ENCODE measurements at places on chromosomes 16 and 17. TPM values are rescaled to one million over a fixed set of nuclear protein-coding genes. Genes with fewer than 3 reads are reported as not detected.

DNA sequence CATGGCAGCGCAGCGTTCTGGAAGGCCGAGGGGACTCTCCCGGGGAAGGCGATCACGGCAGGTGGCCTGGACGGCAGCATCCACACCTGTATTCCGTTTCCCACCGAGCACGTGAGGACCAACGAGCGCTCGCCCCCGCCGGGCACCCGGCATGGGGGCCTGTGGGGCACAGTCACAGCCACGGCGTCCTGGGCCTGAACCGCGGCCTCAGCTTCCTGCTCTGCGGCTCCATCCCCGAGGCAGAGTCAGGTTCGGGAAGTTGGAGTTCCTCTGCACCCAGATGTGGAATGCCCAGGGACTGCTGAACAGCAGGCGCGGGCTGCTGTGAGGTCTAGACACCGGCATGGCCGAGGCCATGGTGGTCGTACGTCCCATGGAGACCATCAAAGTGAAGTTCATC is 1713.9 kb downstream of the TP53TG3F start:
- DNase-seq = no peak

DNA sequence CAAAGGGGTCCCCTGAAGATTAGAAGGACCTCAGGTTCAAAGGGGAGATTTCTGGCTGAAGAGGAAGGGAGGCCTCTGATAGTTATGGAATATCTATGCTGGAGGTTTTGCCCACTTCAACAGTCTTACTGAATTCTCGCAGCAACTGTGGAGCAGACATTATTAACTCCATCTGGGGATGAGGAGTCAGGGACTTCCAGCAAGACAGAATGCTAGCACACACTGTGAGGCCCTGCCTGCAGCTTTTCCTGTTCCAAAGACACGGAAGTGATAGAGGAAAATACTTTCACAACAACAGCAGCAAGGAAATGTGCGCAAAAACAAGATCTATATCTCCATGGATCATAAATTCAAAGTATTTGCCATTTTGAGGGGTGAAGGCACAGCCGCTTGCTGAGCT is 72.8 kb downstream of the RPH3AL start:
- no peak for DNase-seq

DNA sequence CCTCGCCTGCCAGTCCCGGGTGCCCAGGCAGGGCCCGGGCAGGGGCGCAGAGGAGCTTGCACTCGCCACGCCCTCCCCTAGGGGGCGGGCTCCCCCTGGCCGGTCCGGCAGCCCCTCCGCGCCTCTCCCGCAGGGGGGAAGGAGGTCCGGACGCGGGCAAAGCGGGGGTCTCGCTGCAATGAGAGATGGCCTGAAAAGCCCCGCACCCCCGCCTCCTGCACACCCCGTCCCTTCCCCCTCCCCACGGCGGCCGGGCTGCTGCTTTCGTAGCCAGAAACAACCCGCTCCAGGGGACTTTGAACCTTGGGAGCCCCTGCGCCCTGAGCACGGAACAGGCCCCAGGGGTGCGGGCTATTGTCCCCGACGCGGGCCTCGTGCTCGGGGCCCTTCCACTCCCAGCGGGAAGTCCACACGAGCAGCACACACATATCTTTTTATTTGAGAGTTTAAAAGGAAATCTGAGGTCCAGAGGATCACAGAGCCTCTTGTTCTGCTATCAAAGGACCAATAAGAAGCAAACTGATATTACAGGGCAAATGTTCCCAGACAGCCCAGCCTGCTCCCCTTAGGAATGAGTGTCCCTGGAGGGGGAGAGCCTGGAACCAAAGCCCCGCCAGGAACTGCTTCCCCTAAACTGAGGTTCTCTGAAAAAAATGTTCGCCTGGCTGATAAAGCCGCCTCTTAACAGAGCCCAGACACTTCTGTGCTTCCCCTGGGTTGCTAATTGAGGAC is 5.8 kb upstream of the CBX4 start:
- DNase-seq = no peak

GRCh38 chr16:27822996-27823395 is 240.5 kb downstream of the GSG1L start:
- peak; percentile 15 for DNase-seq

DNA sequence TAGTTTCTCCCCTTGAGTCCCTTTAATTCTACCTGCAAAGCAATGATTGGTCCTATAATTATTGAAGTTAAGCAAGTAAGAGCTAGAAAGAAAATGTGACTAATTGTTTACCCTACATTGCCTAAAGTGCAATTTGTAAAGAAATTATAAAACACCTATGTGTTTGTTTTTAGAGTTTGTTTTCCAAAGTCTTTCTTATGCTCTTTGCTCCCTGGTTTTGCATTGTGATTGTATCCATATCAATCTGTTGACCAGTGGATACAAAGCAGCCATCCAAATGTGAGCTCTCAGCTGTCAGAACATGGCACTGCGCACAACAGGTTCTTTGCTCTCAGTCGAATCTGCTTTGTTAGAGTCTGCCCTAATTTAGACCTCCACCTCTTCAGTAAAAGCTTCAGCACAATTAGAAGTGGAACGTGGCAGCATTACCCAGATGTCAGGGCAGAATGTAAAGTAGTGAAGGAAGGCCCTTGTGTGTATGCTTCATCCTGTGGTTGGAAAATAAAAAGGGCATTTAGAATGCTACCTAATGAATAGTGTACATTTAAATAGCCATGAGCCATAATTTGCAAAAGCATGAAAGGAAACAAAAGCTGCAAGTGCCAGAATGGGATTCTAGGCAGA is 70.5 kb downstream of the AATF start:
- no peak for DNase-seq

- no peak for DNase-seq
Observed at GRCh38 chr17:75703591-75703990, 17.7 kb upstream of the ITGB4 start.

DNA sequence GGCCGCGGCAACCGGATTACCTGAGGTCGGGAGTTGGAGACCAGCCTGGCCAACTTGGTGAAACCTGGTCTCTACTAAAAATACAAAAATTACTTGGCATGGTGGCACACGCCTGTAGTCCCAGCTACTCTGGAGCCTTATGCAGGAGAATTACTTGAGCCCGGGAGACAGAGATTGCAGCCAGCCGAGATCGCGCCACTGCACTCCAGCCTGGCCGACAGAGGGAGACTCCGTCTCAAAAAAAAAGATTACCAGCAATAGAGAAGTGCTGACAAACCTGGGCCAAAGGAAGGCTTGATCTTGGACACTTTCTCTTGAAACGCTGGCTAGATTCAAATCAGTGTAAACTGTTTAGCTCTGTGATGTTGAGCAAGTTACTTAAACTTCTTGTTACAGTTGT is 4.3 kb downstream of the MT1H start:
- peak; percentile 55 for DNase-seq

- DNase-seq = no peak
Observed at GRCh38 chr17:44216694-44217093, 2.8 kb downstream of the UBTF start.

GRCh38 chr16:72195609-72196008 is 23.7 kb upstream of the PMFBP1 start:
- no peak for DNase-seq

DNA sequence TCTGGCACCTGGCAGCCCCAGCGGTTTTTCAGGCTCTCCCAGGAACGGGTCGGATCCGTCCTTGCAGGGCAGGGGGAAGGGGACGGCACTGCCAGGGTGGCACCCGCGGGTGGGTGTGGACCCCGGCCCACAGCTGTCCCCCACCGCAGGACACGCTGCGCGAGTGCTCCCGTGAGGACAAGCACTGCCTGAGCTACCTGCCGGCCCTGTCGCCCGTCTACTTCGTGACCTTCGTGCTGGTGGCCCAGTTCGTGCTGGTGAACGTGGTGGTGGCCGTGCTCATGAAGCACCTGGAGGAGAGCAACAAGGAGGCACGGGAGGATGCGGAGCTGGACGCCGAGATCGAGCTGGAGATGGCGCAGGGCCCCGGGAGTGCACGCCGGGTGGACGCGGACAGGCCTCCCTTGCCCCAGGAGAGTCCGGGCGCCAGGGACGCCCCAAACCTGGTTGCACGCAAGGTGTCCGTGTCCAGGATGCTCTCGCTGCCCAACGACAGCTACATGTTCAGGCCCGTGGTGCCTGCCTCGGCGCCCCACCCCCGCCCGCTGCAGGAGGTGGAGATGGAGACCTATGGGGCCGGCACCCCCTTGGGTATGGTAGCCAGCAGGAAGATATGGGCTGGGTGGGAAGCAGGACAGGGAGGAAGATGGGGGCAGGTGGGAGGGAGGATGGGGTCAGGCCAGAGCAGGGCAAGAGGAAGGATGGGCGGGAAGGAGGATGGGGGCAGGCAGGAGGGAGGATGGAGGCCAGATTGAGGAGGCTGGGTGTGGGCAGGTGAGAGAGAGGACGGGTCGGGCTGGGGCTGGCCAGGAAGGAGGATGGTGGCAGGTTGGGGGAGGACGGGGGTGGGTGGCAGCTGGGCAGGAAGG is 6.8 kb downstream of the TPSG1 start:
- DNase-seq = no peak

GRCh38 chr16:12545792-12546342 is 257.8 kb downstream of the CPPED1 start:
- no peak for DNase-seq

- DNase-seq = peak; percentile 22
Observed at GRCh38 chr17:44084131-44084538, 13.6 kb downstream of the G6PC3 start.

- no peak for DNase-seq
Observed at GRCh38 chr17:17402558-17402957, 74.2 kb upstream of the MED9 start.

DNA sequence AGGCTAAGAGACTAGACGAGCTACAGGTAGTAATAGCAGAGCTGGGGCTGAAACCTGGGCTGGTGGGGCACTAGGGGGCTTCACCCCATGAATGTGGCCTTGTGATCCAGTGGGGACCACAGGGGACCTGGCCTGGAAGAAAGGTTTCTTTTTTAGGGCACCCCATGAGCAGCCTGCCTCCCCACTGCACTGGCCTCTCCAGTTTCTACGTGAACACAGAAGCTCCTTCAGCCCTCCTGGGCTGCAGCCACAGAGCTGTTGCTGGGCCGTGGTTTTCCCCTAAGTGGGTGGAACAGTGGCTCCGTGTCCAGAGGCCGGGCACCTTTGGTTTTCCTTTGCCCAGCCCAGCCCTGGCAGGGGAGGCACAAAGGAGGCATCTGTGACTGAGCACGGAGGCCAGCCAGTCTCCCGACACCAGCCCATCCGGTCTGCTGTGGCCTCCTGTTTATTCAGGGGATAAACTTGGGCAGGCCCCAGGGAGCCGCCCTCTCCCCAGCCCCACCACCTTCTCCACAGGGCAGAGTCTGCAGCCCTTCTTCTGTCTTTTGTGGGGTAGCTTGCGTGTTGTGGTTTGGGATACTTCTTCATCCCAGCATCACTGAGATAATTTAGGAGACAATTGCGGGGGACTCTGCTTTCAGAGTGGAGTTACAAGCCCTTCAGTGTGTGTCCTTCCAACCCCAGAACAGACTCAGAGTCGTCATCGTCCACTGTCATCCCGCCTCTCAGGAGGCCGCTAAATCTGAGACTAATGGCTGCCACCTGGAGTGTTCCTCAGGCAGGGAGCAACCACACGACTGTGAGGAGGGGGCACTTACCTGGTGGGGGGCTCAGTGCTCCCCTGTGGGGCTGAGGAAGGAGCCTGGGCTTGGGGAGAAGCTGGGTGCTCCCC is 85.3 kb downstream of the RAB11FIP4 start:
- DNase-seq = peak; percentile 34

DNA sequence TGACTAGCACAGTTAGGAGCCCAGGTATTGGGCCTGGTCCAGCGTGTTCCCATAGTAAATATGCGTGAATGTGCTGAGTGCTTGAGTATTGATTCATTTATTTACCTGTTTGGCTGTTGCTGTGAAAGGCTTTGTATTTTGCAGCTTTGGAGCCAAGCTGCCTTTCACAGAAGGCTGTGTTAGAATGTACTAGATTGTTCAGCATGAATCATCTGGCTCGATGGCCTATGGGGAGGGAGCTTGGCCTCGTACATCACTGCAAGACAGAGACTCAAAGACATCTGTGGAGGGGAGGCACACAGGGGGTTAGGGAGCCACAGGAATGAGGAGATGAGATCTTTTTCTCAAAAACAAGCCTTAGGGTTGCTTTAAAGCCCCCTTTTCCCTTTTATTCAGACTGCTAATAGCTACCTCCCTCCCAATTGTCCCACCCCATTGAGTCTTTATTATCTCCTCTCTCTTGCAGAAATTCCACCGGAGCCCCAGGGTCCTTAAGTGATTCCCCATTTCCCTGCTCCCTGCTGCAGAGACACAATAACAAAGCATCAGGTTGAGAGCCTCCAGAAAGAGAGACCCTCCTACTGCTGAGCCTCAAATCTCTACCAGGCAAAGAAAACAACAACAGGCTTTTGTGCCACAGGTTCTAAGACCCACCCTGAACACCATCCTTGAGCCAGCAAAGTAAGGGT is 307.2 kb downstream of the ABCC12 start:
- no peak for DNase-seq

The CTRB2 gene
- not detected for total RNA-seq

The GPATCH8 gene
- total RNA-seq = 13.1 TPM

The MSLN gene
- total RNA-seq = 3.9 TPM

The HOXB6 gene
- total RNA-seq = 160 TPM

The CDYL2 gene
- total RNA-seq = 0.68 TPM

The DNASE1L2 gene
- total RNA-seq = 0.99 TPM

The ACSM3 gene
- 19.2 TPM for total RNA-seq

The SLC35G6 gene
- not detected for total RNA-seq

Data from HT-29 (cell line).